ENCODE measurements at places on chromosomes 4 and X. TPM values are rescaled to one million over a fixed set of nuclear protein-coding genes. Genes with fewer than 3 reads are reported as not detected.
A peak's percentile ranks its signal among the peaks of the same experiment; 100 is the strongest.

DNA sequence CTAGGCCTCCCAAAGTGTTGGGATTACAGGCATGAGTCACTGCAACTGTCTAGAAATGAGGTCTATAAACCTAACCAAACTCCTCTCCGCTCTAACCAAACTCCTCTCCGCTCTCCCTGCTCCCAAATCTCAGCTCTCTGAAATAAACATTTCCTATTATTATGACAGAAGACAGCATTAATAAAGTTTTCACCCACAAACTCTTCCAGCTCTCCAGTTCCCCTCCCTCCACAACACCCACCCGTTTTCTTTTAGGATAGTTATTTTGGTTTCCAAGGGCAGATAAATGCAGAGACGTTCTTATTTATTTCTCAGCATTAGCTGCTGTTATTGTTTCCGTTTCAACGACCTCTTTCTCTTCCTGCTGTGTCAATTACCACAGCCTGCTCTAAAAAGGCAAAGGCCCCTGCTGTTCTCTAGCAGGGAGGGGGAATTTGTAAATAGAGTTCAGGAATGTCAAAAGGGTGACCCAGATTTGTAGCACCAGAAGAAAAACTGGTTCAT, 13.3 kb upstream of the SCD5 start:
- DNase-seq, result no peak

GRCh38 chr4:1242506-1243450, 6.2 kb downstream of the CTBP1 start:
- DNase-seq, result peak; percentile 35

DNA sequence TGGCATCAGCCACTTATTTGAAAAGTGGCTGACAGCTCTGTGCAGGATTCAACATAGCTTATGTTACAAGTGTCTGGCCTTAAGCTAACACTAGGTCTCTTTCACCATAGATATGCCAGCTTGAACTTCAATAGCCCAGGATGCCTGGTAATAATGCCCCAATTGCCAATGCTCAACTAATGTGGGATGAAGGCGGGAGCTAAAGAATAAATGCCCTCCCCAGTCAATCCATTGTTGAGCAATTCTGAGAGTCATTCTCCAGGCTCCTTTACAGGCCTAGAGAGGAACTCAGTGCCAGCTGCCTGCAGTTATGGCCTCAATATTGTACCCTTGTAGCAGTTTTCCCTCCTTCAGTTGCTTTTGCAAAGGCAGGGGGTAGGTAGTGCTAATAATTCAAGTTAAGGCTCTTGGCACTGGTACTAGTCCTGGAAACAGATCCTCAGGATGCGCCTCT, 460.2 kb downstream of the GABRG1 start:
- DNase-seq, result no peak

GPC4 gene
- total RNA-seq, result 44.8 TPM

- no peak for DNase-seq
These were observed 25.6 kb upstream of the TBC1D19 start for GRCh38 chr4:26558166-26558895.

GRCh38 chr4:106019771-106020170, 124.5 kb downstream of the NPNT start:
- DNase-seq, result no peak

- no peak for DNase-seq
These were observed 123.0 kb upstream of the PUDP start for GRCh38 chrX:7270933-7271332.

KIAA1210 gene
- 0.82 TPM for total RNA-seq

IL2 gene
- not detected for total RNA-seq

DNA sequence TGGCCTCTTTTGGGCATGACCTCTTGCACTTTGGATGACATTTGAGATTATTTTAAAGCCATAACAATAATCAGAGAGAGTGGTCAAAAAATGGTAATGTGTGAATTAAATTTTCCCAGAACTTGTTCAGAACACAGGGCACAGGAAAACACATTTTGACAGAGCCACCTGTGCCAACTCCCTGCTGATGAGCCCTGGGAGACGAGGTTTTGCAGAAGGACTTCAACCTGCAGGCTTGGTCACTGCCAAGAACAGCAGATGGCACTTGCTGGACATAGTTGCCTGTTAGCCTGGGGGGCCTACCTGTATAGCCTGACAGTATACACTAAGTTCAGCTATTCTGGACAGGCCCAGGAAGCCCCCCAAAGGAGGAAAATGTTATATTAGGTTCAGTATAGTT, 277.8 kb upstream of the EMCN start:
- DNase-seq, result no peak

- DNase-seq, result no peak
These were observed 38.9 kb downstream of the TRIML1 start for GRCh38 chr4:188177997-188178675.

- DNase-seq, result no peak
These were observed 49.4 kb upstream of the PRR32 start for GRCh38 chrX:126770179-126770578.

CCSER1 gene
- total RNA-seq, result 7.2 TPM

- DNase-seq, result no peak
These were observed 4.2 kb downstream of the PAK3 start for GRCh38 chrX:111100191-111100590.

GRCh38 chr4:150479657-150480056, 102.3 kb upstream of the MAB21L2 start:
- DNase-seq, result no peak

GRCh38 chrX:147570483-147570882, 341.2 kb upstream of the FMR1 start:
- no peak for DNase-seq

DNA sequence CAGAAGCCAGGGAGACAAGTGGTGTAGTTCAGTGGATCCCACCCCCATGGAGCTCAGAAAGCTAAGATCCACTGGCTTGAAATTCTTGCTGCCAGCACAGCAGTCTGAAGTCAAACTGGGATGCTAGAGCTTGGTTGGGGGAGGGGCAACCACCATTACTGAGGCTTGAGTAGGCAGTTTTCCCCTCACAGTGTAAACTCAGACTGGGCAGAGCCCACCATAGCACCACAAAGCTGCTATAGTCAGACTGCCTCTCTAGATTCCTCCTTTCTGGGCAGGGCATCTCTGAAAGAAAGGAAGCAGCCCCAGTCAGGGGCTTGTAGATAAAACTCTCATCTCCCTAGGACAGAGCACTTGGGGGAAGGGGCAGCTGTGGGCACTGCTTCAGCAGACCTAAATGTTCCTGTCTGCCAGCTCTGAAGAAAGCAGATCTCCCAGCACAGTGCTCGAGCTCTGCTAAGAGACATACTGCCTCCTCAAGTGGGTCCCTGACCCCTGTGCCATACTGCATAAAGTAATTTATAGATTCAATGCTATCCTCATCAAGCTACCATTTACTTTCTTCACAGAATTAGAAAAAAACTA, 163.2 kb downstream of the HHIP start:
- no peak for DNase-seq

GRCh38 chr4:60718874-60719273, 481.3 kb upstream of the ADGRL3 start:
- DNase-seq, result no peak

- DNase-seq, result no peak
These were observed 313.3 kb upstream of the NOCT start for GRCh38 chr4:138702190-138702824.
